Mesenchymal stem cell (in vitro differentiated cells and primary cell): ENCODE measurements at places on chromosomes 5 and 9.

DNA sequence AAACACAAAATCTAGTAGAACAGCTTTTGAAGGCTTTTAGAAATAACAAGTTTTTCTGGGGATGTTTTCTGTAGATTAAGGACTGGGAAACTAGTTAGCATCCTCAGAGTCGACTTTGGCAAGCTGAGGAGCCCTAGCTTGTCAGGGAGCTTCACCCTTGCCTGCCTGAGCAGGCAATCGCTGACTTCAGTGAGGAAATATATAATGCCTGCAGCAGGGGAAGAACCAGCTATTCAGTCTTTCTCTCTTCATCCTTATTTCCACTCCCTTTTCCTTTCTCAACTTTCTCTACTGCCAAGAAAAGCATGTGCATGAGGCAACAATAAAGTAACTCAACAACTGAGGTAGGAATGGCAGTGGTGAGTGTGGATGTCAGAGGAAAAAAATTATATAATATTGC, 54.7 kb downstream of the PLK2 start:
- H3K4me3 ChIP-seq, result no peak overlapping the region
- H3K36me3 ChIP-seq, result no peaks in the 10 kb centered on the region
- no peak for DNase-seq
- no peaks in the 10 kb centered on the region for H3K4me1 ChIP-seq
- no peaks in the 10 kb centered on the region for H3K27me3 ChIP-seq

GRCh38 chr5:140547508-140548299, at the start of gene EIF4EBP3:
EIF4EBP3 (plus strand) TSS chr5:140547662; CDS start chr5:140547738, 76 bp downstream.
- peak within 1 kb of the TSS; percentile 53 for H3K4me3 ChIP-seq
- H3K27ac ChIP-seq, result peak within 1 kb of the TSS; percentile 66

GRCh38 chr5:18736051-18736398, 1101.8 kb downstream of the TAF11L14 start:
- DNase-seq, result no peak
- no peaks in the 10 kb centered on the region for H3K27me3 ChIP-seq
- H3K36me3 ChIP-seq, result no peaks in the 10 kb centered on the region

GRCh38 chr9:136728548-136729123, 14.1 kb downstream of the LCN10 start:
- H3K4me1 ChIP-seq, result peaks cover 29% of the 10 kb centered on the region
- H3K36me3 ChIP-seq, result peaks cover 30% of the 10 kb centered on the region
- H3K4me3 ChIP-seq, result peak overlapping the region; percentile 99
- no peaks in the 10 kb centered on the region for H3K27me3 ChIP-seq
- H3K27ac ChIP-seq, result no peak overlapping the region

- H3K36me3 ChIP-seq, result peaks cover 10% of the 10 kb centered on the region
- no peak overlapping the region for H3K4me3 ChIP-seq
- no peak for DNase-seq
- no peak overlapping the region for H3K27ac ChIP-seq
Observed at GRCh38 chr5:158953929-158954534, 145.7 kb downstream of the EBF1 start.

- H3K27me3 ChIP-seq, result peaks cover 91% of the 10 kb centered on the region
- H3K27ac ChIP-seq, result no peak overlapping the region
- H3K36me3 ChIP-seq, result no peaks in the 10 kb centered on the region
- H3K4me1 ChIP-seq, result peaks cover 36% of the 10 kb centered on the region
- no peak overlapping the region for H3K4me3 ChIP-seq
Observed at GRCh38 chr9:37034938-37035647, 1.0 kb upstream of the PAX5 start.

- H3K36me3 ChIP-seq, result peaks cover 2% of the 10 kb centered on the region
- H3K27me3 ChIP-seq, result no peaks in the 10 kb centered on the region
- DNase-seq, result peak; percentile 64
- H3K27ac ChIP-seq, result peak within 1 kb of the TSS; percentile 99
- peak within 1 kb of the TSS; percentile 96 for H3K4me3 ChIP-seq
Observed at GRCh38 chr5:163460562-163461171, at the start of gene HMMR. HMMR (plus strand) TSS chr5:163460632; CDS start chr5:163460693, 61 bp downstream.

GRCh38 chr5:31397926-31398557, 133.9 kb downstream of the DROSHA start:
- no peak overlapping the region for H3K4me3 ChIP-seq
- no peaks in the 10 kb centered on the region for H3K4me1 ChIP-seq
- no peaks in the 10 kb centered on the region for H3K27me3 ChIP-seq
- no peak for DNase-seq
- H3K27ac ChIP-seq, result no peak overlapping the region
- H3K36me3 ChIP-seq, result peaks cover 18% of the 10 kb centered on the region

- DNase-seq, result no peak
- peaks cover 7% of the 10 kb centered on the region for H3K27me3 ChIP-seq
- no peak overlapping the region for H3K4me3 ChIP-seq
- no peak overlapping the region for H3K27ac ChIP-seq
- H3K36me3 ChIP-seq, result no peaks in the 10 kb centered on the region
Observed at GRCh38 chr5:90962481-90962880, 403.9 kb downstream of the ADGRV1 start.

DNA sequence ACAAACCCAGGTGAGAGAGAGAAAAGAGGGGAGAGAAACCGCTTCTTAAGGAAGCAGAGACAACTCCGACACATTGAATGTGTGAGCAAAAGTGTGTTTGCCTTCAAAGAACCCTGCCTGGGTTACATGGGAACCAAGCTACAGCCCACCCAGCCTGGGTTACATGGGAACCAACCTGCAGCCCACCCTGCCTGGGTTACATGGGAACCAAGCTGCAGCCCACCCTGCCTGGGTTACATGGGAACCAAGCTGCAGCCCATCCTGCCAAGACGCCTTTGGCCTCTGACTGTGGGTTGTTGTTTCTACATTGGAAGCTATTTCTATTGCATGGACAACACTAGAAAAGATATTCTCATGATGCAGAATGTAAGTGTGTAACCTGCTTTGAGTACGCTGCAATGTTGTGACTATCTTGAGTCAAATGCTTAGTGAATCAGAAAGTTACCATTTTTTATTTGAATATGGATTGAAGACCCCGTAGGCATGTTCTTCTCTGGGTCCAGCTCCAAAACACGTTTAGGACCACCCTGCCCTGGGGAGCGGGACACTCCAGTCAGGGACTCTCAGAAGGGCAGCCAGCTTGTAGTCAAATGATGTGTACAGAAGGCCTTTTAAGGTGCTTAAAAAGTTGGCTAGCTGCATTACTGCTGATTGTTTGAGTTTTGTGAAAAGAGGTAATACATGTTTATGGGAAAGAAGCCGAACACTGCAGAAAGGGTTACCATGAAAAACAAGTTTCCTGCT, 39.1 kb upstream of the UNC5A start:
- H3K36me3 ChIP-seq, result no peaks in the 10 kb centered on the region
- H3K4me3 ChIP-seq, result no peak overlapping the region
- H3K27me3 ChIP-seq, result peaks cover 82% of the 10 kb centered on the region
- peaks cover 1% of the 10 kb centered on the region for H3K4me1 ChIP-seq

DNA sequence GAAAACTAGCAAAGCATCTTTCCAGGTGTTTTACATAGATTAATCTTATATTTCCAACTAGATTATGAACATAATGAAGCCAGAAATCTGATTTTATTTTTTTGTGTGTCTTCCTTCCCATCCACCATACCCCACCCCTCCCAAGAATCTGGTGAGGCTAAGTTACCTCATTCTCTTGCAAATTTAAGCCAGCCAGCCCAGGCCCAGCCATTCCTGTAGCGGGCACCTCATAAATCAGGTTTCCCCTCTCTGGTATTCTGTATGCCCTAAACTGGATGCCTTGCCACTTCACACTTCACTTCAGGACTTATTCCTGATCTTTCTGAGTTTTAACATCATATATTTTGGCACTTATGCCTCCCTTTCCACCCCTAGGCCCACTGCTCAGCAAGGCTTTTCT, 21.8 kb downstream of the C9 start:
- H3K27me3 ChIP-seq, result no peaks in the 10 kb centered on the region
- no peak overlapping the region for H3K4me3 ChIP-seq
- DNase-seq, result no peak
- H3K36me3 ChIP-seq, result no peaks in the 10 kb centered on the region
